ENCODE measurements at places on chromosomes 4 and X. TPM values are rescaled to one million over a fixed set of nuclear protein-coding genes. Genes with fewer than 3 reads are reported as not detected.

Gene TMEM144
- 2.6 TPM for total RNA-seq

Gene NR3C2
- total RNA-seq, result 0.20 TPM

Gene SERTM2
- not detected for total RNA-seq

DNA sequence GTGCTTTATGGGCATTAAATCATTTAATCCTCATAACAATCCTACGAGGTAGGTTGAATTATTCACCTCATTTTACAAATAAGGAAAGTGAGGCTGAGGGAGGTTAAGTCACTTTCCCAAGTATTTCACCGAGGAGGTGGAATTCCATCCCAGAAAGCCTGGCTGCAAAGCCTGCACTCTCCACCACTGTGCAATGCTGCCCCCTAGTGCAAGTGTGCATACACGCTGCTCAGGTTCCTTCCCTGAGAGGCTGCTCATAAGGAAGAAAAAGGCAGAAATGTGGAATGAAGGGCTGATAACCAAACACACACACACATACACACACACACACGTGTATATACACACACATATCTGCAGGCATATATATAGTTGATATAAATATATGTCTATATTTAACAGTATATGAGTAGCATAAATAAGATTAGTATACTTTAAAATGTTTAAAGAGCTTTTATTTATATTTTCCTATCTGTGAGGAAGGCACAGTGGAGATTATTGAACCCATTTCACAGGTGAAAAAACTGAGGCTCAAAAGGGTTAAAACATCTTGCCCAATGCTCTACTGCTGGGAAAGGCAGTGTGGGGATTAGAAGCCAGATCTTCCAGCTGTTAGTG lies 714.5 kb upstream of the TENM3 start:
- no peak for DNase-seq

DNA sequence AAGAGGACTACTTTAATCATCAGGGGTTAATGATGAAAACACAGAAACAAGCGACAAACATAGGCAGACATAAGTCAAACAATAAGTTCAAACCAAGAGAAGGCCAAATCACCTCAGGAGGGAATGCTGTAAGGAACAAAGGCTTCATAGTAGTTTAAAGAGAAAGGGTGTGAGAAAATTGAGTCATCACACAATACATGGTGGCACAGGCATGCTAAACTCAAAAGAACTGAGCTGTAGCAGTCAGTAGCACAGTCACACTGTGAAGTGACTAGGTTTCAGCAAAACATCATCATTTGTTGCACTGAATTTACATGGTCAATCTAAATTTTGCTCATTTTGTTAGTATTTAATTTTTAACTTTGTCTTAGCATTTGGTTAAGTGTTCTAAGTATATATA lies 24.2 kb downstream of the SMC1A start:
- DNase-seq, result no peak

GRCh38 chr4:22670956-22671355 lies 21.8 kb upstream of the GBA3 start:
- DNase-seq, result no peak

GRCh38 chr4:100248476-100248875 lies 58.2 kb upstream of the DDIT4L start:
- no peak for DNase-seq

Gene KLB
- total RNA-seq, result not detected

Gene PAGE1
- total RNA-seq, result not detected

GRCh38 chr4:47719576-47719975 lies 118.3 kb downstream of the CORIN start:
- no peak for DNase-seq

GRCh38 chr4:93495346-93495745 lies 333.2 kb upstream of the ATOH1 start:
- DNase-seq, result no peak

Gene MAGEA9B
- total RNA-seq, result not detected
